ENCODE measurements at places on chromosomes 16 and 17.

GRCh38 chr17:18004345-18004744 is 31.7 kb downstream of the DRC3 start:
- DNase-seq, result no peak

GRCh38 chr17:32558326-32558955 is 71.6 kb downstream of the CDK5R1 start:
- DNase-seq, result no peak

GRCh38 chr16:14248791-14249190 is 177.7 kb downstream of the MRTFB start:
- no peak for DNase-seq

- no peak for DNase-seq
These were observed 9.1 kb upstream of the CRISPLD2 start for GRCh38 chr16:84810518-84811273.

- DNase-seq, result no peak
These were observed 21.5 kb downstream of the MYO18A start for GRCh38 chr17:29158488-29159275.

GRCh38 chr17:30398328-30399041 is 19.8 kb downstream of the CPD start:
- DNase-seq, result no peak

DNA sequence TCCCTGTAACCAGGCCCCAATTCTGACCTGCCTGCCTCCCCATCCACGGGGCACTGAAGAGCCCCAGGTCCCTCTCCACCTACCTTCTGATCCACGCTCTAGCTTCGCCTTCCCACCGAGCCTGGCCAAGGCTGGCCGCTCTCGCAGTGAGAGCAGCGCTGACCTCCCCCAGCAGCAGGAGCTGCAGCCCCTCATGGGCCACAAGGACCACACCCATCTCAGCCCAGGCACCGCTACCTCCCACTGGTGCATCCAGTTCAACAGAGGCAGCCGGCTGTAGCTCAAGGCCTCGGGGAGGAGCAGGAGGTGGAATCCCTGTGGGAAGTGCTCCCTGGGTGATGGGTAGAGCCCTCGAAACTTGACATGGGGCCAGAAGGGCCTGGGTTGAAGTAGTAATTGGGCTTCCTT is 8.4 kb upstream of the PLEKHG4 start:
- DNase-seq, result no peak

GRCh38 chr17:17551361-17551760 is 40.1 kb downstream of the PEMT start:
- DNase-seq, result no peak

DNA sequence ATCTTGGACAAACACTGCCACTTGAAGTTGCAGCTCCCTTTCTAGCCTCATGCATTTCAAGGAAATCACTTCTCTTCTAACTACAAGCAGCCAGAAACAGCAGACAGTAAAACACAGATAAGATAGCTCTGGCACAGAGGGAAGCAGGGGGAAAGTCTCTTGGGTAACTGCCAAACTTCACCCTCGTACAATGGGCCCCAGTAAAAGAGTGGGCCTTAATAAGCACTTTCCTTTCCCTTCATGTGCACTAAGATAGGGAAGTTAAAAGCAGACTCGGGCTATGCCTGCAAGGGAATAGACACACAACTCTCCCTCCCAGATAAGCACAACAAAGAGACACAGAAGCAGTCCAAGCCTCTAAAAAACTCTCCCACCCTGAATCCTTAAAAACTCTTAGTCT is 4.2 kb upstream of the KRTAP4-5 start:
- DNase-seq, result no peak

- DNase-seq, result no peak
These were observed 4.8 kb downstream of the IRX5 start for GRCh38 chr16:54935266-54935968.

GRCh38 chr16:57364143-57364542 is 5.6 kb downstream of the CCL22 start:
- DNase-seq, result no peak

DNA sequence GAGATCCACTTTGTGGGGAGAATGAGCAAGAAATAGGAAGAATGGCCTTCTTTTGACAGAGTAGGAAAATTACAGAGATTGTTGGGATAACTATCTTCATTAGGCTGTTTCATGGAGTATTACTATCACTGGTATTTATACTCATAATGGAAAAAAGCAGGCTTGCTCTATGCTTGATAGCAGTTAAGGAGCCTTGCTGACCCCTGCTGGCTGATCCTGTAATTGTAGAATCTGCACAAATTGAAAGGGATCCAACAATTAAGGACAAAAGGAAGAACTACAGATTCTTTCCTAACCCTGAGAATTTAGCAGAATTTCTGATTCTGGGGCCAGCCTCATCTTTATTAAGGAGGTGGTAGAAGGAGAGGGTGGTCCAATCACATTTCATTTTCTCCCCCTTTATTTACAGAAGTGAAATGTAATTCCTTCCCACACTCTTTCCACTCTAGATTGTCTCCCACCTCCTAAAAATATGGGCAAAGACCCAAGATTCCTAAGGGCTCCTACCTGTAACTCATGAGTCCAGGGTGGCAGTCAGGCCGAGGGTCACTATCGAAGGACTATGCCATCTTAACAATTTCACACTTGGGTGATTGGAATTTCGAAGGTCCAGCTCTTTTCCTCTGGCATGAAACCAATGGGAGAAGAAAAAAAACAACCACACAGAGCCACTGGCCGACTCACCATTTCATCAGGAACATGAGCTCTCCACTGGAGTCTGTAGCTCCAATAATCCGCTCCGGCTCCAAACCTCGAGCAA is 26.3 kb downstream of the NFE2L1 start:
- DNase-seq, result peak; percentile 52

- no peak for DNase-seq
These were observed 152.1 kb upstream of the CHMP6 start for GRCh38 chr17:80839511-80839941.

DNA sequence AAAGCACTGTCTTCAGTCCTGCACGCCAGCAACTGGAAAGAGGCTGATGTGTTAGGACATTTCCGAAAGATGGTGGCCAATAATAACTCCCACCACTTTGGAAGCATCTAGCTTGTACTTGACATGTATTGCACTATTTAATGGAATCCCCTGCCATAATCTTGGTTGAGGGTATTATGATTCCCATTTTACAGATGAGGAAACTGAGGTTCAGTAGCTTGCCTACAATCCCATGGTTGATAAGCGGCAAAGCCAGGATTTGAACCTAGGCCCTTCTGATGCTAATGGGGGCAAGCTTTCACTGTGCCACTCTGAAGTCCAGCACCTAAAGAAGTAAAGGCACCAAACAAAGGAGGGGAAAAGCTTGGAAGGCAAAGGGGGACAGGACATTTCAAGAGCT is 8.0 kb downstream of the CACNG5 start:
- DNase-seq, result no peak

DNA sequence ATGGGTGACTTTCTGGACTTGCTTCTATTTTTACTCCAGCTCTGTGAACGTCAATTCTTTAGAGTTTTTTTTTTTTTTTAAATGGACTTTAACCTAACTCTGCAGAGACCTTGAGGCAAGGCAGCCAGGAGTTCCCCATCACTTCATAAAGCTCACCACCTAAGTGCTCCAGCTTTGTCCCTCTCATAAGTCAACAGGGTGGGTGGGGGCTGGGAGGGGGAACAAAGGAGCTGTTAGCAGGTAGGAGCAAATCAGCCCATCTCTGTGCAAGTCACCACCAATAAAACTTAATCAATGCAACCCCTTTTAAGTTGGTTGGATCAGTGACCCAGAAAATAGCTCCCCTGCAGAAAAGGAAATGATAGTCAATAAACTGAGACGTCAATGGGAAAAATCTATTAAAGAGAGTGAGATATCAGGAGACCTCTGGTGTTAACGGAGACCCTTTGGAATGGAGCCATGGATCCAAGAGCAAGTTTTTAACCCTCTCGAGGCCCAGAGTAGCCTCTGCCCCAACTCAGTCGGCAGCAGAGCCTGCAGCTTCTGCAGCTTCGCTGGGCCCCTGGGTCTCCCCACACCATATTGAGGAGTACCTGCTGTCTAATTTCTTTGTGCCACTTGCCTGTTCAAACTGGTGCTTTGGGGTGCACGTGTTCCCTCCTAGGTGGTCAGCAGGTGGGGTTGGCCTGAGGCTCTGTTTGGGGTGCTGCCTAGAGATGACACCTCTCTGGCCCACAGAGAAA is 27.6 kb upstream of the ETV4 start:
- no peak for DNase-seq

DNA sequence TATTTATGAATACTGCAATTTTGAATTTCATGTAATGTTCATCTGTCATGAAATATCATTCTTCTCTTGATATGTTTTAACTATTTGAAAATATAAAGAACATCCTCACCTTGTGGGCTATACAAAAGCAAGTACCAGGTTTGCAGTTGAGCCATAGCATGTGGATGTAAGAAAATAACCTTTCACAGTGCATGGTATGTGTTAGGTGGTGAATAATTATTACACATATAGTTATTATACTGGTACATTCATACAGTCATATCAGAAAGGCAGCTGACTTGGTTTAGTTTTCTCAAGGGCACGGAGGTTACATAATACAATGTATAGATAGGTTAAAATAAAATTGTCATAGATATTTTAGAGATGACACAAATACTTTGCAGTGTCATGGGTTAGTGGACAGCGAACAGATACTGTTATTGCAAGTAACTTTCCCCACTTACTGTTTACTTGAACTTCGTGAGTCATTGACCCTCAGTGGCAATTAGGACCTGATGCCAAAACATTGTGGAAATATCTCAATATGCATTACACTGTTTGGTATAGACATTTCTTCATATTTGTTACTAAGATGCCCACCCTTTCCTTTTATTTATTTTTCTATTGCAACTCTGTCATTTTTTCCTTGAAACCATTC is 445.4 kb upstream of the GOT2 start:
- no peak for DNase-seq

GRCh38 chr16:16925432-16925831 is 545.3 kb downstream of the XYLT1 start:
- no peak for DNase-seq

DNA sequence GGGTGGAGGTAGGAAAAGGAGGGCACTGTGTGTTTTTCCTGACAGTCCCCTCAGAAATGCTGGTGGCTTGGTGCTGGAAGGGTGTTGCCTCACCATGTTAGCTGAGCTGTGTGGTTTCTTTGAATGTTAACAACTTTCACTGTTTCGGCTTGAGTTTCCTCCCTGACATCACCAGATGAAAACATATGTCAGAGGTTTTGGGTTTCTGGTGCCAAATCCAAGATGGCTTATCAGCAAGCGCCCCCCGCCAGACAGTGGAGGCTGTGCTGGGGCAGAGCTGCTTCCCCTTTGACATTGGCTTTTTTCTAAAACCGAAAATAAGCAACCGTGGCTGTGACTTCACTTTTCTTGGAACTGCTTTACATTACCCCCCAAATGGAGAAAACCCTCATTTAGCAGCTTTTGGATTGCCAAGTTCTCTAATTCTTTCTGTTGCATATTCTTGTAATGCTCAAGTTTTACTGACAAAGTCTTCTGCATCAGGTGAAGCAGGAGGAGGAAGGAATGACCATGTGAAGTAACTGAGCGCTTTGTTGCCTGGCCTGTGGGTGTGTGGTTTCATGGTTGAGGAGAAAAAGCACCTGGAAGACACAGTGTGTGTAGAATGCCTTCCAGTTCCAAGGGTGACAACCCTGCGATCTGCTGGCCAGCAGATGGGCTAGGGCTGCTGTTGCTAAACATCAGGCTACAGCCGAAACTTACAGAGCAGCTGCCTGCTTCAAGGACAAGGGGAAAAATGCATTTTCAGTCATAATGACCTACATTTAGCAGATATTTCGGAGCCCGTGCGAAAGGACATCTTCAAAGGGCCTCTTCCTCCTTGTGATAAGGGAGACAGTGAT is 9.7 kb downstream of the RMI2 start:
- peak; percentile 39 for DNase-seq

DNA sequence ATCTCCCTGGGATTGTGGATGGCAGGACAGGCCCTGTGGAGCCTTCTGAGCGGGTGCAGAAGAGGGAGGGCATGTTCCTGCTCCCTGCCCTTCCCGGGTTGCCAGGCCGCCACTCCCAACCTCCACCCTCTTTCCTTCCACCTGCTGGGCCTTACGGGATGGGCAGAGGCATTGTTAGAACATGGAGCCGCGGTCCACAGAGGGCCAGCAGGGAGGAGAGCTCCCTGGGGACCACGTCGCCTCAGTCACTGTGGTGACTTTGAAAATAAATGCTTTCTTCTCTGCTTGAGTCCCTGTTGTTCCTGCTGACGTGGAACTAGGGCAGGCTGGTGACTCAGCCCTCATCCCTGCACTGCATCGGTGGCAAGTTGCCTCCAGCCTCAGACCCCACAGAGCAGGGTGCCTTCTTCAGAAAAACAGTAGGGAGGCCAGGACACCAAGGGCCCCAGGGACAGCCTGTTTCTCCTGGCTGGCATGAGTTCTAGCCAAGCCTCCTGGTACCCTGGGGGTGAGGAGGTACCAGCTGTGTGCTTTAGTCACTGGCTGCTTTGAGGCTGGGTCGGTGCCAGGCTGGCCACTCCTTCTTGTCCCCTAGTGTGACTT is 224.9 kb downstream of the SEC14L1 start:
- no peak for DNase-seq

DNA sequence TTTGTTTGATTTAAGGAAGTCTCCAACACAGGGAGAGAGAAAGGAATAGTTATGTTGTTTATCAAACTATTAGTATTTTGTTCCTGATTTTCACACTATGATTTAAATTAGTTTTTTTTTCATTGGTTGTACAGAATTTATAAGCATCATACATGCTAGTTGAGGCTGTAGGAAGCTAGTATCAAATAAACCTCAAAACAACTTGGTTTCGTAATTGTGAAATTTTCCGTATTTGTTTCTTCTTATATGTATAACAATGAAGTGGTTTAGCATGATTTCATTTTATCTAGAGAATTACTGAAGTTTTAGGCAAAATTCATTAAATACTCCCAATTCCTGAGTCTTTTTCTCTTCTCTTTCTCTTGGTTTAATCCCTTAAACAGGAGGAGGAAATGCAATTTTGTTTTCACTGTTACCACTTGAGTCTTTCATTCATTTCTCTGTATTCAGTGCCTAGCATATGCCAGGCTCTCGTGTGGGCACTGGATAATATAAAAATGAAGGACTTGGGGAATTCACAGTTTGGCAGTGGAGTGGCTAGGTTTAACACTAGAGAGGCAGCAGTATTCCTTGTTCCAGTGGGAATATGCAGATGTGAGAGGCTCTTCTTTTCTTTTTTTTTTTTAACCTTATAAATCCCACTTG is 1.8 kb downstream of the CYLD start:
- DNase-seq, result no peak

GRCh38 chr16:60100371-60100770 is 1366.3 kb upstream of the GOT2 start:
- DNase-seq, result no peak

Measured in activated naive CD4-positive, alpha-beta T cell (primary cell).